Activated CD8-positive, alpha-beta T cell treated with anti-CD3 and anti-CD28 coated beads for 36 hours (primary cell): ENCODE measurements at places on chromosomes 12 and 14.
A peak's percentile ranks its signal among the peaks of the same experiment; 100 is the strongest.

GRCh38 chr12:27105746-27106536, 23.6 kb upstream of the C12orf71 start:
- DNase-seq, result no peak

DNA sequence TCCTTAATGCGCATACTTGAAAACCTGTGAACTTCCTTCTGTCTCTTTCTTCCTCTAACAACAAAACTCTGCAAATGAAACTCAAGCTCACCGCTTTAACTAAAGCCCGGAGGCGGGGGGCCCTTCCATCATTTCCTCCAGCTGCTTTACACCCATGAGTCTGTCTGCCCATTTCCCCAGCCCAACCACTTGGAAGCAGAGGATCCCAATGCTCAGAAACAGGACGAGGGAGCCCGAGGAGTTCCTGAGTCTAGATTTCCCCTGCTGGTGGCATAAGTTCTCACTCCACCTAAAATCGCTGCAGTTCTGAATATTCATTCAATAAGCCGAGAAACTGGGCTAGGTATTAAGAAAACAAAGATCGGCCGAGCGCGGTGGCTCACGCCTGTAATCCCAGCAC, 30.8 kb downstream of the GPR19 start:
- no peak for DNase-seq

GRCh38 chr12:80212938-80213645, 113.8 kb downstream of the OTOGL start:
- no peak for DNase-seq

- no peak for DNase-seq
These were observed 265.0 kb upstream of the LRIG3 start for GRCh38 chr12:59185295-59185694.

GRCh38 chr14:80959496-80959895, 4.1 kb downstream of the TSHR start:
- peak; percentile 84 for DNase-seq
